ENCODE measurements at places on chromosomes 4 and X.

DNA sequence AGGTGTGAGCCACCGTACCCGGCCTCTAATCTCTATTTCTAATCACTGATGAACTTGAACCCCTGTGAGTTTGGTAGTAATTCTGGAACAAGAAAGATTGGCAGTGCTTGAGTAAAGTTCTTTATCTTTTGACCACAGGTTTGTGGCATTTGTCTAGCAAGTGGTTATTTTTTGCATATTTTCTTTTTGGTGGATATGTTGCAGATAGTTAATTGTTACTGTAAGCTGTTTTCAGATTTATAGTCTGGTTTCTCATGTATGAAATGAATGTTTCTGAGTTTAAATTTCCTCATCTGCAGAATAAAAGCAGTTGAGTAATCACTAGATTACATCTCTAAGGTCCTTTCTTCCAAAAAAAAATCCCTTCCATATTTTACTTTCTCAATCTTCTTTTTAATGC is 105.2 kb downstream of the GASK1B start:
- H3K27me3 ChIP-seq = no peaks in the 10 kb centered on the region
- H3K27ac ChIP-seq = no peak overlapping the region
- no peak for DNase-seq
- H3K4me3 ChIP-seq = no peak overlapping the region
- peaks cover 2% of the 10 kb centered on the region for H3K4me1 ChIP-seq
- no peaks in the 10 kb centered on the region for H3K36me3 ChIP-seq

DNA sequence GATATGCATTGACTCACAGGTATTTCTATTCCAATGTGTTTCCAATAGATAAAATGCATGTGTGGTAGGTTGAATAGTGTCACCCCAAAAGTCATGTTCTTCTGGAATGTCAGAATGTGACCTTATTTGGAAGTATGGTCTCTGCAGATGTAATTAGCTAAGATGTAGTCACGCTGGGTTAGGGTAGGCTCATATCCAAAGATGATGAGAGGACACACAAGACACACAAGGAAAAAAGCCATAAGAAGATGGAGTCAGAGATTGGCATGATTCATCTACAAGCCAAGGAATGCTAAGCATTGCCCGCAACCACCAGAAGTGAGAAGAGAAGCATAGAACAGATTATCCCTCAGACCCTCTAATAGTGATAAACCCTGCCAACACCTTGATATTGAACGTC is 17.5 kb downstream of the ZNF330 start:
- peaks cover 9% of the 10 kb centered on the region for H3K36me3 ChIP-seq
- H3K4me3 ChIP-seq = no peak overlapping the region
- no peak for DNase-seq

- no peak overlapping the region for H3K27ac ChIP-seq
- H3K4me1 ChIP-seq = 0 out of 2 replicates have a peak, but pooled peaks cover 3% of the 10 kb centered on the region
- peak; percentile 13 for DNase-seq
- H3K36me3 ChIP-seq = no peaks in the 10 kb centered on the region
- no peak overlapping the region for H3K4me3 ChIP-seq
These were observed 355.2 kb upstream of the GALNT7 start for GRCh38 chr4:172813359-172813923.

- peaks cover 3% of the 10 kb centered on the region for H3K4me1 ChIP-seq
- H3K36me3 ChIP-seq = no peaks in the 10 kb centered on the region
- H3K4me3 ChIP-seq = no peak overlapping the region
- H3K27ac ChIP-seq = no peak overlapping the region
- DNase-seq = peak; percentile 9
These were observed 85.9 kb upstream of the GPR34 start for GRCh38 chrX:41602816-41603345.

GRCh38 chr4:8289151-8289750 is 19.7 kb downstream of the HTRA3 start:
- no peaks in the 10 kb centered on the region for H3K27me3 ChIP-seq
- no peaks in the 10 kb centered on the region for H3K36me3 ChIP-seq
- H3K27ac ChIP-seq = no peak overlapping the region
- no peak for DNase-seq
- no peaks in the 10 kb centered on the region for H3K4me1 ChIP-seq
- H3K4me3 ChIP-seq = no peak overlapping the region

GRCh38 chr4:123788577-123788976 is 392.0 kb downstream of the SPRY1 start:
- H3K4me1 ChIP-seq = peaks cover 23% of the 10 kb centered on the region
- H3K36me3 ChIP-seq = no peaks in the 10 kb centered on the region
- H3K27ac ChIP-seq = peak overlapping the region; percentile 67
- peak; percentile 67 for DNase-seq
- H3K4me3 ChIP-seq = no peak overlapping the region
- no peaks in the 10 kb centered on the region for H3K27me3 ChIP-seq

GRCh38 chr4:4325321-4325720 is 35.3 kb downstream of the ZBTB49 start:
- H3K4me1 ChIP-seq = peaks cover 5% of the 10 kb centered on the region
- H3K36me3 ChIP-seq = peaks cover 20% of the 10 kb centered on the region
- H3K27me3 ChIP-seq = no peaks in the 10 kb centered on the region
- H3K27ac ChIP-seq = no peak overlapping the region
- no peak for DNase-seq

GRCh38 chr4:186304216-186304615 is 38.2 kb downstream of the F11 start:
- no peaks in the 10 kb centered on the region for H3K4me1 ChIP-seq
- no peak overlapping the region for H3K4me3 ChIP-seq
- no peaks in the 10 kb centered on the region for H3K36me3 ChIP-seq
- no peak overlapping the region for H3K27ac ChIP-seq
- DNase-seq = no peak

- H3K36me3 ChIP-seq = no peaks in the 10 kb centered on the region
- H3K27ac ChIP-seq = no peak overlapping the region
- no peak overlapping the region for H3K4me3 ChIP-seq
- DNase-seq = no peak
- H3K27me3 ChIP-seq = no peaks in the 10 kb centered on the region
These were observed 581.2 kb upstream of the IGFBP7 start for GRCh38 chr4:57691370-57691769.

DNA sequence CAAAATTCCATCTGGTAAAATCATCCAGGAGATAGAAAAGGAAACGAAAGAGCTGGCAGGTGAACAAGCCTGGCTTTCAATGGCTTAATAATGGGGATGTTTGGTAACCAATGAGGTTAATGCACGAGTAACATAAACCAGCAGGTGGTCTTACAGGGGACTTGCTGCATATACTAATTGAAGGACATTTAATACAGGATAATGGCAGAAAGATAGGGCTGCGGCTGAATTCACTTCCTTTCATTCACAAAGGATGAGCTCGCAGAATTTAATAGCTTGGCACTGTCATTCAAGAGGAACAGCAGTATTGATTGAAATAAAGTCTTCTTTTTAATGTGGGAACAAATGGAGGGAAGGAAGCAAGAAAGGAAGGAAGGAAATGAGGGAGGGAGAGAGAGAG is 156.3 kb upstream of the RAI2 start:
- H3K27me3 ChIP-seq = no peaks in the 10 kb centered on the region
- H3K4me1 ChIP-seq = no peaks in the 10 kb centered on the region
- H3K36me3 ChIP-seq = no peaks in the 10 kb centered on the region
- no peak overlapping the region for H3K27ac ChIP-seq
- H3K4me3 ChIP-seq = no peak overlapping the region

DNA sequence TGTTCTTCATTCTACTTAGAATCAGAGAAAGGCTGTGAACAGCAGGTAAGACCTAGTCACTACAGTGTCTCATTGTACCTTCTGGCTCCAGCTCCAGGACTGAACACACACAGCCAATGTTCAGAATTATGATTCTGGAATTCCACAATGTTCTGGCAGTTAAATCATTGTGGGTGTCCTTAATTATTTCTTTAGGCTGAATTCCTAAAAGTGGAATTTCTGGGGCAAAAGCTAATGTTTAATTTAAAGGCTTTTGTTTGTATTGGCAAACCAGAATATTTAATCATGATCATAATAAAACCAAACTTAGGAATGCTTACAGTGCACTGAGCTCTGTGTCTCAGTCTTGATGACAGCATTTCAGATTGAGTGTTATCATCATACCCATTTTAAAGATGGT is 67.0 kb upstream of the FAT1 start:
- peak; percentile 49 for DNase-seq
- no peak overlapping the region for H3K4me3 ChIP-seq
- H3K4me1 ChIP-seq = peaks cover 17% of the 10 kb centered on the region
- peak overlapping the region; percentile 99 for H3K27ac ChIP-seq

- no peaks in the 10 kb centered on the region for H3K27me3 ChIP-seq
- H3K4me3 ChIP-seq = no peak overlapping the region
- peaks cover 4% of the 10 kb centered on the region for H3K36me3 ChIP-seq
- peaks cover 11% of the 10 kb centered on the region for H3K4me1 ChIP-seq
- peak; percentile 70 for DNase-seq
- H3K27ac ChIP-seq = peak overlapping the region; percentile 81
These were observed 110.2 kb upstream of the MYOZ2 start for GRCh38 chr4:119025420-119025819.

DNA sequence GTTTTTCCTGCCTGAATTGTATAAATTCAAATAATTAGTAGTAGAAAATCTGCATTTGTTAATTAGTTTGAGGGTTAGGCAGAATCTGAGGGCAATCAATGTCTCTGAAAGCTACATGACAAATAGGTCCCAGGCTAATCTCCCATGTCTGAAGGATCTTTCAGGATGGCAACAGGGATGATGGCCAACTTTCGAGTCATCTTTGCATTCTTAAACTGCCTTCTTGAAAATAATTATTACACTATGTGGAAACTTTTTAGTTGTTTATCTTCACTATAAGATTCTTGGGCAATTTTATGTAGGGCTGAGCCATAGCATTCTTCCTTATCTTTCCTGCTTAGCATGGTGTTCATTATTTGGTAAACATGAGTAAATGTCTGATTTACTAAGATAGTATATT is 490.3 kb upstream of the EPHA5 start:
- no peak overlapping the region for H3K27ac ChIP-seq
- no peak overlapping the region for H3K4me3 ChIP-seq
- no peaks in the 10 kb centered on the region for H3K36me3 ChIP-seq
- no peak for DNase-seq
- no peaks in the 10 kb centered on the region for H3K27me3 ChIP-seq

DNA sequence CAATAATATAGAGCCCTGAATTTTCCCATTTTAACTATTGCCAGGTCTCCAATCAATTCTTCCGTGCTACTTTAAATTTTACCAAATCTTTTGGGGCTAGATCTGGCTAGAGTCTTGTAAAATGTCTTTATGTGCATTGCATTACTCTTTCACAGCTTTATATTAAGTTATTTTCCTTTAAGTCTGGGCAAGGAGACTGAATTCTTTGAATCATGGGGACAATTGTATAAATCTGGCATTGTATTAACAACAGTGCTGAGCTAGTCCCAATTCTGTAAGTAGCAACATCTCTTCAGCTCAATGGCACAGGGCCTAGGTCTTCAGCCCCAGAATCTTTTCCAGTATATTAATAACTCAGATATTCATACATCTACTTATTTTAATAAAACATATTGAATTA is 1080.4 kb upstream of the INTU start:
- no peaks in the 10 kb centered on the region for H3K4me1 ChIP-seq
- H3K27me3 ChIP-seq = no peaks in the 10 kb centered on the region
- H3K27ac ChIP-seq = no peak overlapping the region

DNA sequence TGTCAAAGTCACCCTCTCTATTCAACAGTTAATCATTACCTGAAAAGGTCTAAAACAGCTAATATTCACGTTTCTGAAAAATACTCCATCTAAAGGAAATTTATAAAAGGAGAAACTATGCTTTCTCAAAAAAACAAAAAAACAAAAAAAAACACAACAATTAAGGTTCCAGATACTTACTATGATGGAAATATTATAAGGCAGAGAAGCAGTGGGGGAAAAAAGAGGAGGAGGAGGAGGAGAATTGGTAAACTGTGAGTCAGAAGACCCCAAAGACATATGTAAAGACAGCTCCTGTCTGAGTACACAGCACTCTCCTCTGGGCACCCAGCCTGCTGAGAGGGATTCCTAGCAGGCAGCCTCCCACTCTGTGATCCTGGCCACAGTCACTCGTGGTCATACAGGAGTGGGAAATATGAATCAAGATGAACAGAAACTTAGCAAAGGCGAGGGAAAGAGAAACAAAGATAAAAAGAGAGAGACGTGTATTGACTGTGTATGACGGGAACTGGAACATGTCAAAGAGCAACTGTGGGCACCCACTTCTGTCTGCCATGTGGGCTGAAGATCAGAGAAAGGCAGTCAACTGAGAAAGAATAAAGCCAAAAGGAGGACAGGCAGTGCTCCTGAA is 12.5 kb downstream of the KLHL15 start:
- no peak overlapping the region for H3K27ac ChIP-seq
- no peaks in the 10 kb centered on the region for H3K36me3 ChIP-seq
- H3K27me3 ChIP-seq = peaks cover 2% of the 10 kb centered on the region
- no peak overlapping the region for H3K4me3 ChIP-seq
- peak; percentile 9 for DNase-seq

GRCh38 chr4:76322236-76322635 is 15.7 kb downstream of the STBD1 start:
- H3K27me3 ChIP-seq = 0 out of 2 replicates have a peak, but pooled peaks cover 3% of the 10 kb centered on the region
- H3K27ac ChIP-seq = no peak overlapping the region

- DNase-seq = peak; percentile 46
- no peak overlapping the region for H3K4me3 ChIP-seq
- no peaks in the 10 kb centered on the region for H3K36me3 ChIP-seq
These were observed 6.8 kb downstream of the TBC1D19 start for GRCh38 chr4:26590639-26591038.

- no peaks in the 10 kb centered on the region for H3K27me3 ChIP-seq
These were observed at the start of gene MID1 for GRCh38 chrX:10620121-10620699. MID1 (minus strand) TSS chrX:10620585; CDS start chrX:10567547, 53,038 bp downstream.

DNA sequence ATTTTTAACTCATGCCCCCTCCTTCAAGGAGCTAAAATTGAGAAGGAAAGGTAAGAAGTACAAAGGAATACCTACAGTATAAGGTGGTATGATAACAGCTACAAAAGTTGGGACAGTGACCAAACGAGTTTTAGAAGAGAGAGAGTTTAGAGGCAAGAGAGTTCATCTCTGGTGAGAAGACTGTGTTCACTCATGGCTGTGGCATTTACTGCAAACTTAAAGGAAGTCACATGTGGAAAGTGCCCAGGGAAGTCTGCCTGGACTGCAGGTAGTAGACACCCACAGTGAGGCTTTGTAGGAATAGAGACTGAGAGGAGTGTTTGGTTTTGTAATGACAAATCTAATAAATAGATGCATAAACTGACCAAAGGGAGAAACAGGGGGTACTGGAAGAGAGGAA is 493.5 kb downstream of the IL15 start:
- no peaks in the 10 kb centered on the region for H3K27me3 ChIP-seq
- no peak overlapping the region for H3K27ac ChIP-seq
- H3K36me3 ChIP-seq = no peaks in the 10 kb centered on the region

DNA sequence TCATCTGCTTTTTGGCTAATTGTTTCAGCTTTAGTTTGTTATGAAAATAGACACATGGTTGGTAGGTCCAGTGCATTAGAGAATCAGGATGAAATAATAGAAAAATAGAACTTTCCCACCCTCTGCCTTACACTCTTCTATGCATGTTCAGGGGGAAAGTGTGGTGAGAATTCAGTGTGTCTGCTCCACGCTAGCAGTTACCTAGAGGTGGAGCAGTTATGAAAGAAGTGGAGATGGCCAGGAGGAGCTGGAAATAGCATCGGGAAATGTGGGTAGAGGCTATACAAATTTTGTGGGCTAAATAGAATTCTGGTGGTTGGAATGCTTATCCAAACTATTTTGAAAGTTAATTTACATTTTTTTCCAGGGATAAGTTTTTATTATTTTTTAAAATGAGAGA is 91.4 kb upstream of the MAD2L1 start:
- no peak overlapping the region for H3K27ac ChIP-seq
- no peak for DNase-seq
- 0 out of 2 replicates have a peak, but pooled peaks cover 2% of the 10 kb centered on the region for H3K27me3 ChIP-seq
- no peak overlapping the region for H3K4me3 ChIP-seq
- no peaks in the 10 kb centered on the region for H3K36me3 ChIP-seq
